ENCODE measurements at places on chromosomes 5 and 9.

- peak; percentile 63 for DNase-seq
Measured at GRCh38 chr5:7886849-7887475, 18.0 kb downstream of the MTRR start.

GRCh38 chr9:79657891-79658290 is 86.1 kb downstream of the TLE4 start:
- DNase-seq, result no peak

DNA sequence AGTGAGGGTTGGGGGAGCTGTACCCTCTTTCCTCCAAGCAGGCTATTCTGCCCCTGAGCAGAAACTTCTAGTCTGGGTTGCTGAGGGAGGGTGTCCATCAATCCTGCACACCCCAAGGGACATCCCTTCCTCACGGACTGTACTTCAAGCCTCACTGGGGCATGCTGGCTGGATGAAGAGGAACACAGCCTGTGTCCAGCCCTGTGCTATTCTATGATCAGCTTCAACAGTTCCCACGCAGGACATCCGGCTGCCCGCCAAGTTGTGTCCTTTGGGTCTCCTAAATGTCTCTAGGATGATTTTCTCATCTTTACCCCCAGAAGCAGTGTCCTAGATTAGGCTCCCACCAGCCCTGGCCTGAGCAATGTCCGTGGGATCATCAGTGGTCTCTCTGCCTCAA is 68.1 kb downstream of the CRB2 start:
- no peak for DNase-seq

GRCh38 chr5:72857396-72857795 is 40.9 kb downstream of the TNPO1 start:
- DNase-seq, result no peak

DNA sequence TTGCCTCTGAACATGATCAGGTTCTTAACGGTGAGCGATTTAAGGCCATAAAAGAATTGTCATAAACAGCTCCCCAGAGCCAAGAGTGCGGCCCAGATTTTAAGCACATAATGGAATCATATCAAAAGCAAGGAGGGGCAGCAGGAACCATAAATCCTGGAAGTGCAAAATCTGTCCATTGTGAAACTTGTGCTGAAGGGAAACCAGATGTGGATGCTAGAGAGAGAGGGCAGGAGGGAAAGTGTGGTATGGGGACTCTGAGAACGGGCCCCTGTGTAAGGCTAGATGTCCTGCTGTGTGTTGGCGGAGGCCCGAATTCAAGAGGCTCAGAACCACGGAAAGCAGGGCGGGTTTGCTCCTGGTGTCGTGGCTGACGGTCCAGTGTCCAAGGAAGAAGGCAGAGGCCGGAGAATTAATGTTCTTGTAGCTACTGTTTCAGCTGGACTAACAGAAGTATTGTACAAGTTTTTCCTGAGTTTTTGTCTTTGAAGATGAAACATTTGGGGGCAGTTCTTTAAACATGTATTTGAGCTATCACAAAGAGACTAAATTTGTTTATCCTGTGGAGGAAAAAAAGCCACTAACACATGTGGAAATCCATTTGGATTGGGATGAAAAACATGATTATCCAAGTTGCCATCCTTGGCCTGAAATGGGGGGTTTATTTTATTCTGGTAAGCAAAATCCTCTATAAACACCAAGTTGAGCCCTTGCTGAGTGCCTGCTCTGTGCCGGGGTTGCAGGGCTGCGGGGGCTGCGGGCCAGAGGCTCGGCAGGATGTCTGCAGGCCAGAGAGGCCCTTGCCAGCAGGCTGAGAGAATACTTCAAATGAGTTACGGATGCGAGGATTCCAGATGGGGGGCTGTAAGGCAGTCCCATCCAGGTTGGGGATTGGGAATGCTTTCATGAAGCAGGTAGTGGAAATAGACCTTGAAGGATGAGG is 9.2 kb upstream of the CXCL14 start:
- no peak for DNase-seq

- DNase-seq, result peak; percentile 67
Measured at GRCh38 chr9:76687861-76688391, 76.3 kb upstream of the PCA3 start.

GRCh38 chr5:108345541-108346171 is 36.2 kb downstream of the FBXL17 start:
- DNase-seq, result peak; percentile 57

DNA sequence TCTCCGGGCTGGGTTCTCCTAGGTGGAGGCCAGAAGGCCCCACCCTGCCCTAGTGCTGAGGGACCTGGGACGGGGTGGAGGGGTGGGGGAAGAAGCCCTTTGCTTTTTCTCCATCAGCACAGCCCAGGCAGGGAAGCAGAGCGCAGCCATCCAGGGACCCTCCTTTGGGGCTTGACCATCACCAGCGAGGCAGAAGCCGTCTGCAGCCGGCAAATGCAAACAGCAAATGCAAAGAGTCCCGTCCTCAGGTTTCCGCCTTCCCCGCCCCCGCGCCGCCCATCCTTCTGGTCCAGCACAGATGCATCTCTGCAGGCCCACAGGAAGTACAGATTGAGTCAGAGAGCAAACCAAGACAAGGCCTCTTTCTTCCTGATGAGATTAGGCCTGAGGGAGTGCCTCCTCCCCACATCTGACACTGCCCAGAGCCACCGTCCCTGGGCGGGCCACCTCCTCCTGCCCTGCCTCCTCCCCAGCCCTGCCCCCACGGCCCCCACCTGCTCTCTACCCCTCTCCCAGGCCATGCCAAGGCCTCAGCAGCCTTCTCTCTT is 23.4 kb downstream of the CORO2A start:
- peak; percentile 29 for DNase-seq

GRCh38 chr9:108759835-108760234 is 96.0 kb downstream of the ACTL7B start:
- DNase-seq, result no peak

DNA sequence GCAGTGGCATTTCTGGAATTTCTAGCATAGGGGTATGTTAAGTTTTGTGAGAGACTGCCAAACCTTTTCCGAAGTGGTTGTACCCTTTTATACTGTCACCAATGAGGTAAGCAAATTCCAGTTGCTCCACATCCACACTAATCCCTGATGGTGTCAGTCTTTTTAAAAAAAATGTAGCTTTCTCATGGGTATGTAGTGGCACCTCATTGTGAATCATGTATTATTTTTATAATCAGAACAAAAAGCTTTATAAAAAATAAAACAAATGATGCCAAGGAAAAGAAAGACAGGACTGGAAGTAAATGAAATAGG is 93.4 kb upstream of the CLINT1 start:
- peak; percentile 27 for DNase-seq

- DNase-seq, result no peak
Measured at GRCh38 chr5:155689406-155689805, 637.6 kb upstream of the SGCD start.

All from fibroblast of skin of right biceps (primary cell).